ENCODE measurements at places on chromosomes 6 and 20. TPM values are rescaled to one million over a fixed set of nuclear protein-coding genes. Genes with fewer than 3 reads are reported as not detected.

Gene ZNFX1
- 64.2 TPM for total RNA-seq

Gene PREX1
- 147 TPM for total RNA-seq

Gene CDH4
- total RNA-seq: 0.20 TPM

- no peak for DNase-seq
Measured at GRCh38 chr6:70254784-70255183, 48.1 kb downstream of the COL9A1 start.

- DNase-seq: no peak
Measured at GRCh38 chr20:46173652-46174468, 55.7 kb downstream of the CD40 start.

GRCh38 chr20:11375966-11376365, 541.7 kb upstream of the BTBD3 start:
- DNase-seq: no peak

- DNase-seq: no peak
Measured at GRCh38 chr6:50239853-50240252, 190.1 kb upstream of the DEFB112 start.

GRCh38 chr20:19427913-19428312, 215.5 kb downstream of the SLC24A3 start:
- DNase-seq: no peak

Gene FOXA2
- not detected for total RNA-seq

Gene SPINT4
- total RNA-seq: not detected

DNA sequence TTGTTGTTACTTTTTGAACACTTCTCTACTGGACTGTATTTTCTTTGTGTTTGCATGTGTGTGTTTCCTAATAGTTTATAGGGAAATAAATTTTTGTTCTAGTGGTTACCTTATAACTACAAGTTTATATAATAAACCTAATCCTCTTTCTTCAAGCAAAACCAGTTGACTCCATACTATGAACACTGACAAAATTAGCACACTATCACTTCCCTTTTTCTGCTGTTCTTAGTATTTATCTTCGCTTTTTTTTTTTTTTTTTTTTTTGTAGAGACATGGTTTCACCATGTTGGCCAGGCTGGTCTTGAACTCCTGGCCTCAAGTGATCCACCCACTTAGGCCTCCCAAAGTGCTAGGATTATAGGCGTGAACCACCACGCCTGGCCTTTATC, 25.0 kb upstream of the C6orf62 start:
- DNase-seq: no peak

GRCh38 chr20:53917145-53918019, 153.0 kb downstream of the BCAS1 start:
- no peak for DNase-seq

GRCh38 chr6:71226151-71226550, 62.5 kb upstream of the OGFRL1 start:
- no peak for DNase-seq

Gene DNMT3B
- total RNA-seq: 6.6 TPM

GRCh38 chr20:58340853-58341252, 31.3 kb downstream of the RAB22A start:
- DNase-seq: no peak

Gene CD164
- total RNA-seq: 250 TPM

Gene SLC2A10
- total RNA-seq: not detected

Gene RRBP1
- 48.0 TPM for total RNA-seq

Gene OSBPL2
- 47.2 TPM for total RNA-seq

DNA sequence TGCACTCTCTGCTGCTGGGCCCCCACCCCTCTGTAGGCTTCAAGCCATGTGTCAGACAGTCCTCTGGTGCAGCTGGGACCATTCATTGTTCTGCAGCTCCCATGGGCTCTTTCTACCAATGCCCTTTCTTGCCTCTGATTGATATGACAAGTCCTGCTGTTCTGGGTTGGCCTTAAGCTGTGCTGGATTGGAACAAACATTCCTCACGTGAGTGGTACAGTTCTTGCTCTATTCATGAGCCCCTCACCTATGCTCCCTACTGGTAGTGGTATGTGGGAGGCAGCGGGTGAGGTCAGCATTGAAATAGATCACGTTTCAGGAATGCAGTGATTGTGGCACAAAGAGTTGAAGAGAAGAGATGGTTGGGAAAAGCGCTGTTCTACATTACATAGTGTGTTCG, 48.8 kb upstream of the RALY start:
- DNase-seq: no peak

Gene DDX43
- 3.5 TPM for total RNA-seq

GRCh38 chr20:22333885-22334545, 250.4 kb downstream of the FOXA2 start:
- DNase-seq: peak; percentile 37

DNA sequence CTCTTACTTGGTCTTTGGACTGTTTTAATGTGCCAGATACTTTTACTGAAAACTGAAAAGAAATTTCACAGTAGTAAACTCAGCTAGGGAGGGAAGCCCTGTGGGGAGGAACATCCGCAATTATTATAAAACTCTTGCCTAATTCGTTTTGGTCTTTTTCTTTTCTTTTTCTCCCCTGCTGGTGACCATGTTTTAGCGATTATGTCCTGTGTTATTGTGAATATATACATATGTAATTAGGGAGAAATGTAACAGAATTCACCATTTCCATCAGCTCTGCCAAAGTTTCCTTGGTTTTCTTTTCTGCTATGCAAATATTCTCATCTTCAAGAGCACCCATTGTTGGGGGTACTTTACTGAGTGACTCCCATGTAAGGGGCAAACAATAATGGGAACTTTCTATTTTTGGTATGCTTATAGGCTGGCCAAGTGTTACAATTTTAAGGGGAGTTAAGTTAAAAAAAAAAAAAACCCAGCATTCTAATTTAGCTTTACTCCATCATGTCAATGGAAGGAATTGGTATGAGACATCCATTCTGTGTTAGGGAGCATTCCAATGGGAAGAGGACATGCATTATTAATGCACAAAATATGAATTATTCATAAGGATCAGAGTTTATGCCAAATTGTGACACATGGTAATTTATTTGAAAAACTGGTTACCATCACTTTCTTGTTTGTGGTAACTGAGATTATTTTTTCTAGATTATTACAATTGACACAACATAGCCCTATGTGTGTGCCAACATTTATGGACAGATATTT, 2.0 kb downstream of the DOK5 start:
- no peak for DNase-seq

DNA sequence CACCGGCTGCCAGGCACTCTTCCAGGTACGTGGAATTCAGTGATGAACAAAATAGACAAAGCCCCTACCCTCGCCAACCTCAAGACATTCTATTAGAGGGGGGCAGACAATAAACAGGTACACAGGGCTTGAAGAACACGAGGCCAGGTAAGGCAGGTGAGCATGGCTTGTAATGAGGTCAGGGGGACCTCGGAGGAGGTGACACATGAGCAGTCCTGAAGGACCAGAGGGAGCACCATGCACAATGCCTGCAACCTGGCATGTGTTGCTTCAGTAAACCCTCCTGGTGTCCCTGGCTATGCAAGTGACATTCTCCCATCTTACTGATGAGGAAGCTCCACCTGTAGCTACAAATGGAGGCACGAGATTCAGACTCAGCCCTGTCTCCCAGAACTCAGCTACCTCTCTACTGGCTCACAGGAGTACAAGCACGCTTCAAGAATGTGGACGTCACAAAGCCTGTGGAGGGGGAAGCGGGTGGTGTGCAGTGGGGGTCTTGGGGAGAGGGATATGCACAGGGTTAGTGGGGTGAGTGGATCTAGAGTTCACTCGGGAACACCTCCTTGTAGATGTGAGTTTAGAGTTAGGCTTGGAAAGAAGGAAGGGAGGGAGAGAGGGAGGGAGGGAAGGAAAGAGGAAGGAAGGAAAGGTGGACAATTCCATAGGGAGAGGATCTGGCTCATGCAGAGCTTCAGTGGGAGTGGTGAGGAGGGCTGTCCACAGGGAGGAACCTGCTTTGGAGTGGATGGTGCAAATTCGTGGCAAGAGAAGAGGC, 7.6 kb upstream of the MAPK13 start:
- DNase-seq: no peak

Gene LHFPL5
- not detected for total RNA-seq

DNA sequence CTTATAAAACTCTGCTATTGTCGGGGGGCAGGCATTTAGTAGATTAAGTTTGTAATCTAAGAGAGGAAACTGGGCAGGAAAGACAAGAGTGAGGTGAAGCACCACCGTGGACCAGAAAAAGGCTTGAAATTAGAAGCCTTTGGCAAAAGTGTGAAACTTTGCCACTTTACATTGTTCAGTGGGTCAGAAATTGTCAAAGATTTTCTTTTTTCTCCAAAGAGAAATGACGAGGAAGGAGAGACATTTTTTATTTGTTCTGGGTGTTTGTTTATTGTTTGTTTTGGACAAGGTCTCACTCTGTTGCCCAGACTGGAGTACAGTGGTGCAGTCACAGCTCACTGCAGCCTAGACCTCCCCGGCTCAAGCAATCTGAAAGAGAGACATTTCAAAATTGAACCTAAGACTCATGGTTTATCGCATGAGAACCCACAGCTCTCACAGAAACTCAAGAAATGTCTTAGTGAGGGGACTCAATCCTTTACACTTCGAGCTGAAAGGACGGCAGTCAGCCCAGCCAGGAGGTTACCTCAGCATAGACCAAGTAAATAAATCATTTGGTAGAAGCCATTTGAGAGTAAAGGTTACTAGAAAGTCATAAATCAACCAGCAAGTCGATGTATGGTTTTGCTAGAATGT, 262.8 kb upstream of the TAB2 start:
- no peak for DNase-seq

DNA sequence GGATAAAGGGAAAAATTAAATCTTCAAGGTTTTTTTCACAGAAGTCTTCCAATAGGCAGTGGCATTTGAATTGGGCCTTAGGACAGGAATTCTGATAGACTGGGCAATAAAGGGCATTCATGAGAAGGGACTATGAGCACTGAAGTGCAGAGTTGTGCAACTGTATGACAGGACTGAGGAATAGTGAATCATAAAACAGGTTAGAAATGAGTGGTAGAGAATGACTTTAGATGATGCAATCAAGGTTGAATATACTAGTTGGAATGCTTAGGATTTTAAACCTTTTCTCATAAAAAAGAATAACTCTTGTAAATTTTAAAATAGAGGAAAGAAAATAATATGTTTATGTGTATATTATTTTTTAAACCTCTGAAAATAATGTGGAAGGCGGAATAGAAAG, 944.7 kb downstream of the PHF3 start:
- no peak for DNase-seq

DNA sequence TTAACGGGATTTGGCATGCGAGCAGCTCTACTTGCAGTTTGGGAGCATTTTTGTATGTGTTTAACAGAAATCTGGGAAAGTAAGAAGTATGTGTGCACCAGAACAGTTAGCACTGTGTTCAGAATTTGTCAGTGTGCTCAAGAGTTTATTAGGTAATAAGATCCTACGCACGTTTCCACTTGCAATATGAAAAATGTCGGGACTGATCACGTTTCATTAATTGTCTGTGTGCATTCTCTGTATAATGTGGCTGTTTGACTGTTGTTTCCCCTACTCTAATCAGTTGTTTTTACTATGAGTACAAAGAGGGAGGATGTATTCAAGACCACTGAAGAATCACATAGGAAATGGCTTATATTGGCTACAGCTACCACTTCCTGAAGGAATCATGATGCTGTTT, 349.7 kb upstream of the POU3F2 start:
- DNase-seq: no peak

DNA sequence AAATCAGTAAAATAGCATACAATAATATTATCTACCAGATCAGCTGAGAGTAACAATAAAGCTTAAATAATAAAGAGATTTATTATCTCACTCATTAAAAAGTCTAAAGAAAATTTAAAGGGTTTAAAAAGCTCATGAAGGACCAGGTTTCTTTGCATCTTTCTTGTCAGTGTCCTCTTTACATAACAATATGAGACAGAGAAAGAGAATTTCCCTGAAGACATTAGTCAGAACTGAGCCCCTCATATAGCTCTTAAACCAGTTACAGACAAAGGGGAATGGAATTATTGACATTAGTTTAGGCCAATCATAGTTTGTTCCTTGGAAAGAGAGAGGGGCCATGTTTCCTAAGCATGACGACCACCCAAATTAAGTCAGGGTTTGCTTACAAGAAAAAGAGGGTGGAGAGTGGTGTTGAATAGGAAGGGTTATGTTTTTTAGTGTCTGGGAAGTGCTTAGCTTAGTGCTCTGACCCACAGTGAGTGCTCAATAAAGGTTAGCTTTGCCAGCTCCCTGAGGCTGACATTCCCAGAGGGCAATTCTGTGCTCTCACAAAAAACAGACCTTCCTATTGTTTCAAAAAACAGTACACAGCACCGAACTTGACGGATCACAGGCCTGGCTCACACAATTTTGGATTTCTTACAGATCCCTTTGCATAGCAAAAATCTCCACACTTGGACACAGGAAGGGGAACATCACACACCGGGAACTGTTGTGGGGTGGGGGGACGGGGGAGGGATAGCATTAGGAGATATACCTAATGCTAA, 3.6 kb upstream of the PLCB1 start:
- no peak for DNase-seq

Gene COX4I2
- total RNA-seq: not detected

DNA sequence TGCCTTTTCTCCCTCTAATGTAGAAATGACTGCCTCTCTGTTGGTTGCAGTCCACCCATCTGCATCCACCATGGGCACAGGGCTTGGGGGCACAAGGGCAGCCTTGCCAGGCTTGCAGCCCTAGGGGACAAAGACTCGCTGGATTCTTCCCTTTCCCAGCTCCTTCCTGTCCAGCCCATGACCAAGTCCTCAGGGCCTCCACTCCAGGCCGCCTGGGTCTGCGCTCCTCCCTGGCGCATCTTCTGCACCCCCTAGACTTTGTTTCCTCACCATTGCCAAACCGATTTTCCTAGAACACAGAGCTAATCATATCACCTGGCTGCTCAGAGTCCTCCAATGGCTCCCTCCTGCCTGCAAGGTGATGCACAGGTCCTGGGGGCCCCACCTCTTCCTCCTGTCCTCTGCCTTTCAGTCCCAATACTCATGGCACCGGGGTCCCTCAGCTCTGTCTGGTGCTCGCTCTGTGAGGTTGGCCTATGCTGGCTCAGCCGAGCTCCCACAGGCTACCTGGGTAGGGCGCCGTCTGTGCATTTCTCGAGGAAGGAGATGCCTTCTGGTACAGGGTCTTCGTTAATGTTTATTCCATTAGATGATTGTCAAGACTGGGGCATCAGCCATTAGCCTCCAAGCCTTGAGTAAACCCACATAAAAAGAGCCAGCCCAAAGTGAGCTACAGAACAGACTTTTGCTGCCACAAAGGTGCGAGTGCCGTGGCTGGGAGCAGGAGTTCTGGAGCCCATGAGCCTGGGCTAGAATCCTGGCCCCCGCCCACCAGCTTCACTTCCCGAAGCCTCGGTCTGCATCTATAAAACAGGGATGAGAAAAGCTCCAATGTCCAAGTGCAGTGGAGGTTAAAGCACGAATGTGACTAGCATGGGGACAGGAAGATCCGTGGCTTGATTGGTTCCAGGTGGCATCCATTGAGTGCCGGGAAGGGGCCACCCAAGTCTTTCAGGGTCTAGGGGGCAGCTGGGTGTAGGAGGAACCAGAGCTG, 17.7 kb downstream of the PSMG4 start:
- no peak for DNase-seq

Gene PHACTR1
- 0.79 TPM for total RNA-seq

- DNase-seq: peak; percentile 67
Measured at GRCh38 chr20:50450881-50451752, 59.1 kb upstream of the PTPN1 start.

All from activated naive CD8-positive, alpha-beta T cell treated with anti-CD3 and anti-CD28 coated beads, Interleukin-2, amount 10 ng/mL, durations not matched to agents 7 days and 5 days (primary cell).